Immature natural killer cell (primary cell): ENCODE measurements at places on chromosomes 7 and 10.

- H3K4me3 ChIP-seq: no peak overlapping the region
- H3K36me3 ChIP-seq: no peaks in the 10 kb centered on the region
- no peak overlapping the region for H3K27ac ChIP-seq
- no peak for DNase-seq
These were observed 77.9 kb upstream of the ADO start for GRCh38 chr10:62726638-62727037.

DNA sequence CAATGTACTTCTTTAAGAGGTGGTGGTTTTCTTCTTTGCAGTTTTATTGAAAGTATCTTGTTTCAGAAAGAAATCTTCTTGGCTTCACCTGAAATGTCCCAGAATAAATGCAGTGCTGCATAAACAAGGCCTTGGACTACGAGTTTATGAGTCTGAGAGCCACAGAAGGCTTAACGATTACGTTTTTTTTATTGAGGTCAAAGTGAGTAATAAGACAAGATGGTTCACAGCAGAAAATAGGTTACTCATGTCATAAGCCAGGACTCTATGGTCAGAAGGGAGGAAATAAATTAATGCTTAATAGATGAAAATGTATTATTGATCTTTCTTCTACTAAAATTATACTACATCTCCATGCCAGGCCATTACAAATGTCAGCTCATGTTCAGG is 13.7 kb upstream of the NPTX2 start:
- no peak for DNase-seq
- no peak overlapping the region for H3K4me3 ChIP-seq
- H3K4me1 ChIP-seq: no peaks in the 10 kb centered on the region
- H3K27ac ChIP-seq: no peak overlapping the region
- H3K36me3 ChIP-seq: no peaks in the 10 kb centered on the region
- H3K27me3 ChIP-seq: peaks cover 5% of the 10 kb centered on the region

DNA sequence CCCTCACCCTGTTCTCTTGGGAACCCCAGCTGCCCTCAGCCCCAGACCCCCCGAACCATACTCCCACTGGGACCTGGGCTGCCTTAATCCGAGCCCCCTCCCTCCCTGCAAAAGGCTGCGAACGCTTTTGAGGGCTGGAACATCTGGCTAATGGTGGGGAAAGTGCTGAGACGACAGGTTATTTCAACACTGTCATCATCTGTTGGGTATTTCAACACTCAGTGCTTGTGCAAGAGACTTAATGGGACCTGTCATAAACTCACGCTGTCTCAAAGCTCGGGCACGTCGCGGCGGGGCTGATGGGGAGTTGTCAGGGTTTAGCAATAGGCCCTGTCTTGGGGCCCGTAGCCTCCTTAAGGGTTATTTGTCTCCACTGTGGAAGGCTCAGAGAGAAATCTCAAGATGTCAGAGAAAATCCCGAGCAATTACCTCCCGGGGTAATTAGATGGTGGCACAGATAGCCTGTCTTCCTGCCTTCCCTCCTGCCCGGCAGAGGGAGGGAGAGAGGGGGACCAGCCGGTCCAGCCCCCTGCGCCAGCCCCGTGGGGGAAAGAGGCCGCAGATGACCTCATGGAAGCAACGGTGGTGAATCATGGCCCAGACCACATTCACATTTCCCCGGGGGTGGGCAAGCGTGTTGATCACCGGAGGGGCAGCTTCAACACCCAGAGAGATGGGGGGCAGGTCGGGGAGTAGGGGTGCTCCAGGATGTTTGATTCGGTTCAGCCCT is 88.7 kb upstream of the MYL10 start:
- peak overlapping the region; percentile 73 for H3K27ac ChIP-seq
- no peak overlapping the region for H3K4me3 ChIP-seq
- peaks cover 1% of the 10 kb centered on the region for H3K27me3 ChIP-seq
- DNase-seq: no peak

GRCh38 chr10:9452056-9452455 is 1397.6 kb downstream of the GATA3 start:
- no peak for DNase-seq
- no peaks in the 10 kb centered on the region for H3K27me3 ChIP-seq
- no peak overlapping the region for H3K27ac ChIP-seq
- no peaks in the 10 kb centered on the region for H3K36me3 ChIP-seq
- H3K4me1 ChIP-seq: no peaks in the 10 kb centered on the region
- no peak overlapping the region for H3K4me3 ChIP-seq

- no peaks in the 10 kb centered on the region for H3K4me1 ChIP-seq
- no peak overlapping the region for H3K27ac ChIP-seq
- no peak for DNase-seq
- peaks cover 5% of the 10 kb centered on the region for H3K27me3 ChIP-seq
These were observed 74.6 kb downstream of the SH2D4B start for GRCh38 chr10:80612261-80612660.

- no peaks in the 10 kb centered on the region for H3K4me1 ChIP-seq
- DNase-seq: no peak
- H3K27ac ChIP-seq: no peak overlapping the region
- no peak overlapping the region for H3K4me3 ChIP-seq
These were observed 101.0 kb upstream of the STEAP1B start for GRCh38 chr7:22601003-22601402.

DNA sequence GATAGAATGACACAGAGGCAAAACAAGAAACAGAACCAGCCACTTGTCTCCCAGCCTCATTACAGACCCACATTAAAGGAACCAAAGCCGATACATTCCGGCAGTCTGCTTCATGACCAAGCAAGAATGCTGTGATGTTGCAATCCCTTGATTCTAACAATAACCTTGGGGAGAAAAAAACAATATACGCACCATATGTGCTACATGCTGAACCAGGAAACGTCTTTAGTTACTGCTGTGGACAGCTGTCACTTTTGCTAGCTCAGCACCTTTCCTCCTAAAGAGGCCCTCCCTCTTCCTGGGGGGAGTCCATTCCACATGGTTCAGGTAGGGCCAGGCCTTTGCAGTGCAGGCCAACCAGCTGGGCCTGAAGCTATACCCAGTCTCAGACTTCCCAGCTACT is 79.1 kb downstream of the PRTFDC1 start:
- no peaks in the 10 kb centered on the region for H3K27me3 ChIP-seq
- DNase-seq: no peak
- no peak overlapping the region for H3K27ac ChIP-seq
- peak overlapping the region; percentile 5 for H3K4me3 ChIP-seq

DNA sequence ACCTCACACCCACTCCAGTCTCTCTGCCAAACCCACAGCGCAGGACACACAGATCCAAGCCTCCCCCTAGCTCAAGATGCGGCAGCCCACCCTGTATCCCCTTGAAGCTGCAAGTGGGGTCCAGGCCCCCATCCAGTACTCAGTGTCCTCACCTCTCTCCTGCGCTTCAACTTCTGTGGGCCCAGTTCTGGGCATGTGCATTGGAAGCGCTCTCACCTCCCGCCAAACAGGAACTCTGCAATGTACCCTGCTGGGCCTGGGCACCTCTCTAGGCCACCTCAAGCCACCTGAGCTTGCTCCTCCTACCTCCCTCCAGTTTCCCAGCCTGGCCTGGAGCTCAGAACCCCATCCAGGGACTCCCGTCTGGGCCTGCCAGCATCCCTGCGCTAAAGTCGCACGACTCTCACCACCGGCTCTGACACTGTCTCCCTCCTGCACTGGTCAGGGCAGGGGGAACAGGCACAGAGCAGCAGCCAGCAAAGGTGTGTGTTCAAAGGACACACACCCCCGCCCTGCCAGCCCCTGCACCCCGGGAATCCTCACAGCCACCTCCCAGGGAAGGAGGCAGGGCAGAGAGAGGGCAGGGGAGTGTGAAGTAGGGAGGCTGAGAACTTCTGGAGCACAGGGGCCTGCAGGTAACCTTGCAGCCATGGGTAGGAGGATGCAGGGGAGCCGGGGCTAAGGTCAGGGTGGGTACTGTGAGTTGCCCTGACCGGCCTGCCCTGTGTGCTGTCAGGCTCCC is 51.7 kb upstream of the MSMB start:
- no peak overlapping the region for H3K27ac ChIP-seq
- no peak overlapping the region for H3K4me3 ChIP-seq
- H3K36me3 ChIP-seq: no peaks in the 10 kb centered on the region

DNA sequence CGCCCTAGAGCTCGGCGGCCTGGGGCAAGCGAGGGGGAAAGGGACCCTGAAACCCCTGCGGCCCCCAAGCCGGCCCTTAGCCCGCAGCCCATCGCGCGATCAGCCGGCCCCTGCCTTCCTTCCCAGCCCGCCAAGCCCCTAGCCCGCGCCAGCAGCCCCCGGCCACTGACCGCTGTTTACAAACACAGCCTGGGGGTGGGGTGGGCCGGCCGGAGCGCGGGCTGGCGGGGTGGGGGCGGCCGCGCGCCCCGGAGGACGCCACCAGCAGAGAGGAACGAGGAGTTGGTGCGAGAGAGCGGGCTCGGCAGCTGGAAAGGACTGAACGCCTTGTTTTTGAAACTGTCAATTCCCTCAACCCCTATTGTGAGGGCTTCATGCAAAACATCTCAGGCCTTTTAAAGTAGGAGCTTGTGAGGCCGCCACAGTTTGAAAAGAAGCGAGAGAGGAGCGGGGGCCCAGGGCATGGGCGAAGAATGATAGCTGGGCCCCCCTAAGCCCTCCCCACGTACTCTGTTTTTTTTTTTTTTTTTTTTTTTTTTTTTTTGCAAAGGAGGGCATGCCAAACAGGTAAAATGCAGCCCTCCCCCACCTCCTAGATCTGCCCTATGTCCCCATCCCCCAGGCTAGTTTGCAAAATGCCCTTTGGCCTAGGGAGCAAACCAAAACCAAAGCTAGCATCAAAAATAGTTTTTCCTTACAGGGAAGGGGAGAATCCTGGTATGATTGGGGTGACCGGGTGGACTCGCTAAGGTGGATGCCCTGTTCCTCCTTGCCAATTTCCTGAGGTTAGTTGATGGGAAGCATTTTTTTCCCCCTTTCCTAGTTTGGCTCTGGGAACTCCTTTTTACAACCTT is 15.0 kb downstream of the SKIDA1 start:
- H3K4me1 ChIP-seq: no peaks in the 10 kb centered on the region
- peaks cover 10% of the 10 kb centered on the region for H3K27me3 ChIP-seq
- no peak for DNase-seq

DNA sequence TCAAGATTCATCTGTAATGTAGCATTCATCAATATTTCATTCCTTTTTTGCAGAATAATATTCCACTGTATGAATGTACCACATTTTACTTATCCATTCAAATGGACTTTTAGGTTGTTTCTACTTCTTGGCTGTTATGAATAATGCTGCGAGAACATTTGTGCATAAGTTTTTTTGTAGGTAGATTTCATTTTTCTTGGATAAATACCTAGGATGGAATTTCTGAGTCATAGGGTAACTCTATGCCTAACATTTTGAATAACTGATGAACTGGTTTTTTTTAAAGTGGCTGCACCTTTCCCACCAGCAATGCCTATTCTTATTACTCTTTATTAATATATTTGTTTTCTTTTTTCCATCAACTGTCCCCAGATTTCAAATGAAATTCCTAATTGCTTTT is 9.1 kb upstream of the XPNPEP1 start:
- peaks cover 6% of the 10 kb centered on the region for H3K27me3 ChIP-seq
- no peak for DNase-seq
- peaks cover 50% of the 10 kb centered on the region for H3K4me1 ChIP-seq

- H3K27me3 ChIP-seq: peaks cover 1% of the 10 kb centered on the region
- no peak for DNase-seq
- peaks cover 2% of the 10 kb centered on the region for H3K36me3 ChIP-seq
- no peak overlapping the region for H3K27ac ChIP-seq
These were observed 23.8 kb upstream of the AHR start for GRCh38 chr7:17274551-17275245.

- DNase-seq: no peak
- no peak overlapping the region for H3K4me3 ChIP-seq
- H3K27me3 ChIP-seq: no peaks in the 10 kb centered on the region
- no peak overlapping the region for H3K27ac ChIP-seq
These were observed 181.5 kb upstream of the GNAI1 start for GRCh38 chr7:79953130-79953529.

- peak within 1 kb of the TSS; percentile 44 for H3K27ac ChIP-seq
- peak within 1 kb of the TSS; percentile 87 for H3K4me3 ChIP-seq
- DNase-seq: peak; percentile 66
- peaks cover 58% of the 10 kb centered on the region for H3K4me1 ChIP-seq
- peaks cover 61% of the 10 kb centered on the region for H3K27me3 ChIP-seq
These were observed at the start of gene HOXA9 for GRCh38 chr7:27165089-27165995. Gene HOXA9 (minus strand): TSS chr7:27165537. CDS start chr7:27165457, 80 bp downstream.

DNA sequence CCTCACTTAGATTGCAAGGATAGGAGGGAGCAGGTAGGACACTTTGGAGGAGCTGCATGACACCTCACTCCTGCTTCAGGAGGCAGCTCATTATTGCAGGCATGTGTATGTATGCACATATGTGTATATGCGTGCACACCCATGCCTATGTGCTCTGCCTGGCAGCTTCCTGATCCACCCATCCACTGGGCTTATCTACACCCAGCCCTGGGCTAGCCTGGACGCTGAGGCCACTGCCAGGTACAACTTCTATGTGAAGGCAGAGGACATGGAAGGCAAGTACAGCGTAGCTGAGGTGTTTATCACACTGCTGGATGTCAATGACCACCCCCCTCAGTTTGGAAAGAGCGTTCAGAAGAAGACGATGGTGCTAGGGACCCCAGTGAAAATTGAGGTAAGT is 13.3 kb downstream of the LRIT2 start:
- no peak overlapping the region for H3K27ac ChIP-seq
- H3K4me1 ChIP-seq: no peaks in the 10 kb centered on the region
- H3K27me3 ChIP-seq: no peaks in the 10 kb centered on the region

DNA sequence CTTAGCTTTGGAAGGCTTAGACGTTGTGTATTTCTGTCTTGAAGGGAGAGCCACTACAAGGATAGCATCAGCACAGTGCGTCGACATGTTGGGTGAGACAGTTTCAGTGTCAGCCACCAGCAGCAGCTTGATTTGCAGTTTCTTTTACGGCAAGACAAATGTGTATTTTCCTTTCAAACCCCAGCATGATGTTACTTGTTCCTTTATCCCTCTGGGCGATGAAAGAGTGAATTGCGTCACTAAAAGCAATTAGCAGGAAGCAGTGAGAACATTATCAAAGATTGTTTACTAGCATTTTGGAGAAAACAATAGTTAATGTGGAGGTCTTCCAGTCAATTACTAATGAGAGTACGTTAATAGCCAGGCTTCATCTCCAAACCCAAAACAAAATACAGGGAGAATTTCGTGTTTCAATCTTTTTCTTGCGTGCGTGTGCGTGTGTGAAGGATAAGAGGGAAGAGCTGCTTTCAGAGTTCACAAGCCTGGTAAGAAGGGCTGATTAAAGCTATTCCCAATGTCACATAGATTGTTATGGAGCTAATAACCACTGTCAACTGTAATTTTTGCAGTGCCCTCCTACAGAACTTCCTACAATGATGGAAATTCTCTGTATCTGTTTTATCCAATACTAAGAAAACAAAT is 157.1 kb upstream of the AOAH start:
- H3K36me3 ChIP-seq: peaks cover 72% of the 10 kb centered on the region
- H3K4me1 ChIP-seq: peaks cover 7% of the 10 kb centered on the region
- peak overlapping the region; percentile 79 for H3K27ac ChIP-seq
- no peak overlapping the region for H3K4me3 ChIP-seq

GRCh38 chr7:147418966-147419365 is 1171.6 kb upstream of the C7orf33 start:
- no peaks in the 10 kb centered on the region for H3K36me3 ChIP-seq
- H3K4me3 ChIP-seq: no peak overlapping the region
- no peak overlapping the region for H3K27ac ChIP-seq
- DNase-seq: no peak
- H3K27me3 ChIP-seq: no peaks in the 10 kb centered on the region

GRCh38 chr7:23044581-23044980 is 30.7 kb upstream of the HYCC1 start:
- H3K36me3 ChIP-seq: no peaks in the 10 kb centered on the region
- no peaks in the 10 kb centered on the region for H3K27me3 ChIP-seq
- H3K27ac ChIP-seq: no peak overlapping the region
- H3K4me1 ChIP-seq: peaks cover 8% of the 10 kb centered on the region
- DNase-seq: no peak

- H3K27me3 ChIP-seq: peaks cover 2% of the 10 kb centered on the region
- no peaks in the 10 kb centered on the region for H3K4me1 ChIP-seq
- H3K36me3 ChIP-seq: peaks cover 4% of the 10 kb centered on the region
- no peak for DNase-seq
- H3K27ac ChIP-seq: no peak overlapping the region
- no peak overlapping the region for H3K4me3 ChIP-seq
These were observed 83.1 kb upstream of the IGFBP3 start for GRCh38 chr7:46003896-46004875.
